ENCODE measurements at places on chromosomes 5 and 9. TPM values are rescaled to one million over a fixed set of nuclear protein-coding genes. Genes with fewer than 3 reads are reported as not detected.

Gene PCDHGC5
- total RNA-seq = 0.76 TPM

- no peak for DNase-seq
These were observed 35.6 kb downstream of the PTCD2 start for GRCh38 chr5:72355706-72356299.

- no peak for DNase-seq
These were observed 37.8 kb upstream of the CRB2 start for GRCh38 chr9:123318202-123318601.

- no peak for DNase-seq
These were observed 3.7 kb downstream of the GSN start for GRCh38 chr9:121271368-121272341.

GRCh38 chr5:107532169-107532878 is 138.4 kb downstream of the EFNA5 start:
- no peak for DNase-seq

DNA sequence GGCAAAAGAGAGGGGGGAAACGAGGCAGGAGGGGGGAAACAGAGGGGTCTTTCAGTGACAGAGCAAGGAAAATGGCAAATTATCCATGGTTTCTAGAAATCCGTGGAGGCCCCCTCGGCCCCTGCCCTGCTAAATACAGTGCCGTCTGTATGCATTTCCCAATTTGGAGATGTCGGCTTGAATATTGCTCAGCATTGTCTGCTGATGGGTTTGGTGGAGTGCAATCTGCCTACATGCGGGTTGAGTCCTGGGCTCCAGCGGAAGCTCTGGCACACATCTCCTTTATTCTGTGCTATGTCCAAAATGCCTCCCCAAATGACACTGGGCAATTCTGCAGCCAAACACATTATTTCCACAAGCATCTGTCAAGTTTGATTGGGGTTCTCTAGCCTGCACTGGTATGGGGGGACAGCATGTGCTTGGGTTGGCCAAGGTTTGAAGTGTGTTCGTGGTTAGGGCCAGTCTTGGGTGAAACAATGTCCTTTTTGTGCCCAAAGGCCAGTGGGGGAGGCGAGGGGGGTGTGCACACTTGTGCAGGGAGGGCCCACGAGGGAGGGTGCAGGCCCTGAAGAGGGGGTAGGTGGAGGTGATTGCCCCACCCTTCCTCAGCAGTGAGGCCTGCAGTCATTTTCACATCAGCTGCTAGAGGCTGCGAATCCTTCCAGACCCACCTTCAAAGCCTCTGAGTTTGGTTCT is 6.2 kb upstream of the NEUROG1 start:
- DNase-seq = no peak

DNA sequence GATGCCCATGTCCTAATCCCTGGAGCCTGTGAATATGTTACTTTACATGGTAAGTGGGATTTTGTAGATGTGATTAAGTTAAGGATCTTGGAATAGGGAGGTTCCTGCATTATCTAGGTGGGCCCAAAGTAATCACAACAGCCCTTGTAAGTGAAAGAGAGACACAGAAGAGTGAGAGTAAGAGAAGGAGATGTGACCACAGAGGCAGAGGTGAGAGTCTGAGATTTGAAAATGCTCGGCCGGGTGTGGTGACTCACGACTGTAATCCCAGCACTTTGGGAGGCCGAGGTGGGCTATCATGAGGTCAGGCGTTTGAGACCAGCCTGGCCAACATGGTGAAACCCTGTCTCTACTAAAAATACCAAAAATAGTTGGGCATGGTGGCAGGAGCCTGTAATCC is 2.6 kb upstream of the HINT1 start:
- no peak for DNase-seq

Gene ENHO
- total RNA-seq = 2.3 TPM

Gene FOXD4L3
- not detected for total RNA-seq

Gene FST
- 1.3 TPM for total RNA-seq

Gene SLC27A6
- total RNA-seq = 0.18 TPM

GRCh38 chr5:11588803-11589202 is 315.4 kb downstream of the CTNND2 start:
- DNase-seq = no peak

Gene RELL2
- 2.9 TPM for total RNA-seq

DNA sequence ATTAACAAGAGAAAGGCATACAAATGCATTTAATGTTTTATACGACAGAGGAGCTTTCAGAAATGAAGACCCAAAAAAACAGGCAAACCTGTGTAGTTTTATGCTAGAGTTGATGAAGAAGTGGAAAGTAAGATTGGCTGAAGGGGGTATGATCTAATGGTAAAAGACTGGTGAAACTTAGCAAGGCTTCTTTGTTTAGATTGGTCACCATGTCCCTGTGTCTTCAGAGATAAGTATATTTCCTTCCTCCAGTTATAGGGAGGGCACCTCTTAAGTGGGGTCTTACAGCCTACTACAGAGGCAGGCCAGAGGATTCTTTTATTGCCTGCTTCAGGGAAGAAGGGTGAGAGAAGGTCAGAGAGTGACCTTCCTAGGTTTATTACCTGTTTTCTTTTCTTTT is 56.4 kb downstream of the PRKACG start:
- no peak for DNase-seq

Gene PCDHA9
- 0.15 TPM for total RNA-seq

GRCh38 chr9:114224247-114224610 is 68.9 kb downstream of the COL27A1 start:
- no peak for DNase-seq

- no peak for DNase-seq
These were observed 71.4 kb downstream of the ASTN2 start for GRCh38 chr9:117343427-117343826.

GRCh38 chr5:116035123-116035522 is 2.9 kb downstream of the ARL14EPL start:
- DNase-seq = no peak

Gene FBXO10
- 4.4 TPM for total RNA-seq

Measured in left colon (tissue), 2 donors.